ENCODE measurements at places on chromosomes 13 and 19.
A peak's percentile ranks its signal among the peaks of the same experiment; 100 is the strongest.

- no peak for DNase-seq
These were observed 115.9 kb downstream of the RFC3 start for GRCh38 chr13:33933810-33934209.

- DNase-seq: no peak
These were observed 37.5 kb downstream of the ARRDC2 start for GRCh38 chr19:18045307-18046050.

- no peak for DNase-seq
These were observed 9.8 kb downstream of the ZNF653 start for GRCh38 chr19:11495885-11496284.

DNA sequence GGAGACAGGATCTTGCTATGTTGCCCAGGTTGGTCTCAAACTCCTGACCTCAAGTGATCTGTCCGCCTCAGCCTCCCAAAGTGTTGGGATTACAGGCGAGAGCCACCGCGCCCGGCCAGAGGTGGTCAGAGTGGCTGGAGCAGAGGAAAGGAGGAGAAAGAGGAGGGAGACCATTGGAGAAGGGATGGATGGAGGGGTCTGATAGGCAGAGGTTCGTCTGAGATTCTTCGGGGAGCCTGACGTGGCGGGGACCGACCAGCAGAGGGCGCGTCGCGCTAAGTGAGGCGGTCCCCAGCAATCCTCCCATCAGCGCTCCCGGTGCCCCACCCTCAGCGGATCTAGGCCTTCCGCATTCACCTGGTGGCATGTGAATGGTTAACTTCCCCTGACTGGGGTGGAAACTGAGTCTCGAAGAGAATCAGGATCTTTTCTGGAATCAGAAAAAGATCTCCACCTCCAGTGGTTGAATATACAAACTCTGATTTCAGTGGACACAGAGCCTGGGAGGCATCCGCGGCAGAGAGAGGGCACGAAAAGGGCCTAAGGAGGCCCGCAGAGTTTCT, 8.8 kb downstream of the GTPBP3 start:
- DNase-seq: peak; percentile 57

DNA sequence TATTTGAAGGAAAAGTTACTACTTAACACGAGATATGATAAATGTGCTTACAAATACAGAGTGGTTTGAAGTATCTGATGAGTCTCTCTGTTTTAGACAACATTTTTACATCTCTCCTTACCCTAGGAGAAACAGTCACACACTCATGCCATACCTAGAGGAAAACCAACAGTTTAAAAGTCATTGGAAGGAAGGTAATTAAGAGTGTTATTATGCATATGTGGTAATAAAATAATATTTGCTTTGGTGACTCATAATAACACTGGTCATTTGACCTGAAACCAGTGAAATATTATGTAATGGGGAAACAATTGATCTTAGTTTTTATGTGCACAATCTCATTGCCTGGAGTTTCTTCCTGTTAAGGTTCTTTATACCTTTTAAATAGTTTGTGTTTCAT, 136.9 kb upstream of the SOX21 start:
- DNase-seq: no peak

All from fibroblast of villous mesenchyme (primary cell).